ENCODE measurements at places on chromosomes 1 and 21.
A peak's percentile ranks its signal among the peaks of the same experiment; 100 is the strongest.

DNA sequence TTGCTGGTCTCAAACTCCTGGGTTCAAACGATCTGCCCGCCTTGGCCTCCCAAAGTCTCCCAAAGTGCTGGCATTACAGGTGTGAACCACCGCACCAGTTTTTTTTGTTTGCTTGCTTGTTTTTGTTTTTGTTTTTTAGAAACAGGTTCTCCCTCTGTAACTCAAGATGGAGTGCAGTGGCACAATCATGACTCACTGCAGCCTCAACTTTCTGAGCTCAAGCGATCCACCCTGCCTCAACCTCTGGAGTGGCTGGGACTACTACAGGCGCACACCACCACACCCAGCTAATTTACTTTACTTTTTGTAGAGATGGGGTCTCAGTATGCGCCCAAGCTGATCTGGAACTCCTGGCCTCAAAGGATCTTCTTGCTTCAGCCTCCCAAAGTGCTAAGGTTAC is 47.3 kb upstream of the USP1 start:
- H3K36me3 ChIP-seq = no peaks in the 10 kb centered on the region
- peaks cover 11% of the 10 kb centered on the region for H3K27me3 ChIP-seq
- no peaks in the 10 kb centered on the region for H3K4me1 ChIP-seq

- peak; percentile 71 for DNase-seq
- no peak overlapping the region for H3K27ac ChIP-seq
- no peaks in the 10 kb centered on the region for H3K36me3 ChIP-seq
- H3K4me1 ChIP-seq = peaks cover 2% of the 10 kb centered on the region
Observed at GRCh38 chr1:24199291-24199900, 12.3 kb upstream of the IFNLR1 start.

GRCh38 chr1:27528818-27529703 is 39.1 kb upstream of the WASF2 start:
- no peaks in the 10 kb centered on the region for H3K27me3 ChIP-seq
- peaks cover 16% of the 10 kb centered on the region for H3K36me3 ChIP-seq
- no peak overlapping the region for H3K27ac ChIP-seq
- no peak for DNase-seq
- no peak overlapping the region for H3K4me3 ChIP-seq

- no peak overlapping the region for H3K27ac ChIP-seq
- H3K36me3 ChIP-seq = no peaks in the 10 kb centered on the region
- H3K4me1 ChIP-seq = no peaks in the 10 kb centered on the region
- no peak overlapping the region for H3K4me3 ChIP-seq
- H3K27me3 ChIP-seq = no peaks in the 10 kb centered on the region
- DNase-seq = no peak
Observed at GRCh38 chr21:40803101-40803500, 43.9 kb downstream of the DSCAM start.

DNA sequence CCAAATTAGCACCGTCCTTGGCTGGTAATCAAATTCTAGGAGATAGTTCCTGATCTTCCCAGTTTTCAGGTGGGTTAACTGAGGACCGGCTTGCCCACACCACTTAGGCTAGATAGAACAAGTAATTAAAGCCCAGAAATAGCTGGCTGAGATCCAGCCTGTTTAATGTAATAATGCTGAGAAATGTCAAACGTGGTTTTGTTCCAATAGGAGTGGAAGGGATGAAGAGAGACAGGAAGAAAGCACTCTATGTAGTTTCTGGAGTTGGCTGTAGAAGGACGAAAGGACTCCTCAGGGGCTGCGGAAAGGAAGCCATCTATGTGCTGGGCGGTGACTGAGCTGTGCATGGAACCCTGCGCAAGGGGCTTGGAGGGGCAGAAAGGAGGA is 18.6 kb downstream of the NAV1 start:
- H3K27me3 ChIP-seq = peaks cover 4% of the 10 kb centered on the region
- no peaks in the 10 kb centered on the region for H3K36me3 ChIP-seq
- H3K27ac ChIP-seq = no peak overlapping the region
- DNase-seq = no peak

DNA sequence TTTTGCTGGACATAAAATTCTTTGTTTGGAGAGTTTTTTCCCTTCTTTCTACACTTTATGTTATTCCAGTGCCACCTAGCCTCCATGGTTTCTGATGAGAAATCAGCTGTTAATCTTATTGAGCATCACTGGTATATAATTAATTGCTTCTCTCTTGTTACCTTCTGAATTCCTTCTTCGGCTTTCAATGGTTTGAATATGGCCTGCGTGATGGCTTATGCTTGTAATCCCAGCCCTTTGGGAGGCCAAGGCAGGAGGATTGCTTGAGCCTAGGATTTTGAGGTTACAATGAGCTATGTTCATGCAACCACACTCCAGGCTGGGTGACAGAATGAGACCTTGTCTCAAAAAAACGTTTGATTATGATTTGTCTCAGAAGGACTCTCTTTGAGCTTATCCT is 13.0 kb upstream of the CNIH4 start:
- no peaks in the 10 kb centered on the region for H3K36me3 ChIP-seq
- H3K4me3 ChIP-seq = no peak overlapping the region
- no peak for DNase-seq
- H3K4me1 ChIP-seq = no peaks in the 10 kb centered on the region

GRCh38 chr1:216566641-216567205 is 143.5 kb upstream of the USH2A start:
- H3K4me1 ChIP-seq = no peaks in the 10 kb centered on the region
- H3K4me3 ChIP-seq = no peak overlapping the region
- no peaks in the 10 kb centered on the region for H3K27me3 ChIP-seq
- no peak for DNase-seq
- H3K36me3 ChIP-seq = no peaks in the 10 kb centered on the region
- H3K27ac ChIP-seq = no peak overlapping the region

- no peak for DNase-seq
- H3K4me3 ChIP-seq = no peak overlapping the region
- H3K36me3 ChIP-seq = peaks cover 39% of the 10 kb centered on the region
- H3K4me1 ChIP-seq = no peaks in the 10 kb centered on the region
- no peaks in the 10 kb centered on the region for H3K27me3 ChIP-seq
Observed at GRCh38 chr21:36235058-36235582, 78.5 kb downstream of the DOP1B start.

DNA sequence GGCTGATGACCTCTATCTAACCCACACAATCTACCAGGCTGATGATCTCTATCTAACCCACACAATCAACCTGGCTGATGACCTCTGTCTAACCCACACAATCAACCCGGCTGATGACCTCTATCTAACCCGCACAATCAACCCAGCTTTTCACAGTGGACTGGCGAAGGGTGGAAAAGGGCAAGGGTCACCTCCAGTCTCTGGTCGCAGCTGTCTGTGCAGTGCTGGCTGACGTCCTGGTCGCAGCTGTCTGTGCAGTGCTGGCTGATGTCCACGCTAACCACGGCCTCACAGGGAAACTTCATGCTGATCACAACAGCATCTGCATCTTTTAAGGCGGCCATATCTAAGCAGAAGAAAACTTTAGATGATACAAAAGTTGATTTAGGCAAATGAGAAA is 12.2 kb upstream of the CCDC27 start:
- H3K27me3 ChIP-seq = no peaks in the 10 kb centered on the region
- DNase-seq = no peak
- H3K27ac ChIP-seq = no peak overlapping the region
- no peaks in the 10 kb centered on the region for H3K36me3 ChIP-seq

DNA sequence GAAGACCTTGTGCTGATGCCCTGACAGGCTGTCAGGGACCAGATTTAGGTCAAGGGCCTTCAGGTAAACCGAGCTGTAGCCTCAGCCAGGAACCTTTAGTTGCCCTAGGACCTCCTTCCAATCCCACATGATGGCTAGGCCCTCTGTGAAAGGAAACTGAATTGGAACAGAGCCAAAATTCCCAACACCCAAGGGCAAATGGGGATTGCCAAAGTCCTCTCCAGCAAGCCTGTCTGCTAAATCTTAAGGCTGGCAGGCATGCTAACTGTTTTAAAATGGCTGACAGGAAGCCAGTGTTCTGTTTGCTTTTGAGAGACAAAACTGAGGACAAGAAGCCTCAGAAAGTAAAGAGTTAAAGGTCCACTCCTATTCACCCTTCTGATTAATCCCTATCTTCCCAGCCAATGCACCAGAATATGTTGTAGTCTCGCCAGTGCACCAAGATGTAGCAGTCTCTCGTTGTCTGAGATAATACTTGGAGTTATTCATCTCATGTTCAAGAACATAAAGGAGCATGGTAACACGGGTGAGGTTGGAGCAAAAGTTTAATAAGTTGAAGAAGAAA is 35.1 kb downstream of the MSTO1 start:
- DNase-seq = no peak
- H3K27ac ChIP-seq = no peak overlapping the region
- H3K27me3 ChIP-seq = no peaks in the 10 kb centered on the region
- H3K4me3 ChIP-seq = no peak overlapping the region
- H3K36me3 ChIP-seq = no peaks in the 10 kb centered on the region
- H3K4me1 ChIP-seq = no peaks in the 10 kb centered on the region
